Stimulated activated CD8-positive, alpha-beta memory T cell treated with anti-CD3 and anti-CD28 coated beads, Interleukin-2, amount 100 ng/mL, for 48 hours (primary cell): ENCODE measurements at places on chromosomes 4 and X.
A peak's percentile ranks its signal among the peaks of the same experiment; 100 is the strongest.

DNA sequence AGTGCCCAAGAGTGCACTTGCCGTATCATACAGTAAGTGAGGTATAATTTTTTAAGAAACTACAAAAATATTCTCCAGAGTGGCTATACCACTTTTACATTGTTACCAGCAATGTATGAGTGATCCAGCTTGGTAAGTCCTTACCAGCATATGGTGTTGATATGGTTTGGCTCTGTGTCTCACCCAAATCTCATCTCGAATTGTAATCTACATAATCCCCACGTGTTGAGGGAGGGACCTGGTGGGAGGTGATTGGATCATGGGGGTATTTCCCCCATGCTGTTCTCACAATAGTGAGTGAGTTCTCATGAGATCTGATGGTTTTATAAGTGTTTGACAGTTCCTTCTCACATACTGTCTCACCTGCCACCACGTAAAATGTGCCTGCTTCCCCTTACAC lies 44.8 kb downstream of the RBMX start:
- no peak for DNase-seq

GRCh38 chr4:189129044-189129694 lies 811.5 kb upstream of the FRG1 start:
- DNase-seq = no peak

DNA sequence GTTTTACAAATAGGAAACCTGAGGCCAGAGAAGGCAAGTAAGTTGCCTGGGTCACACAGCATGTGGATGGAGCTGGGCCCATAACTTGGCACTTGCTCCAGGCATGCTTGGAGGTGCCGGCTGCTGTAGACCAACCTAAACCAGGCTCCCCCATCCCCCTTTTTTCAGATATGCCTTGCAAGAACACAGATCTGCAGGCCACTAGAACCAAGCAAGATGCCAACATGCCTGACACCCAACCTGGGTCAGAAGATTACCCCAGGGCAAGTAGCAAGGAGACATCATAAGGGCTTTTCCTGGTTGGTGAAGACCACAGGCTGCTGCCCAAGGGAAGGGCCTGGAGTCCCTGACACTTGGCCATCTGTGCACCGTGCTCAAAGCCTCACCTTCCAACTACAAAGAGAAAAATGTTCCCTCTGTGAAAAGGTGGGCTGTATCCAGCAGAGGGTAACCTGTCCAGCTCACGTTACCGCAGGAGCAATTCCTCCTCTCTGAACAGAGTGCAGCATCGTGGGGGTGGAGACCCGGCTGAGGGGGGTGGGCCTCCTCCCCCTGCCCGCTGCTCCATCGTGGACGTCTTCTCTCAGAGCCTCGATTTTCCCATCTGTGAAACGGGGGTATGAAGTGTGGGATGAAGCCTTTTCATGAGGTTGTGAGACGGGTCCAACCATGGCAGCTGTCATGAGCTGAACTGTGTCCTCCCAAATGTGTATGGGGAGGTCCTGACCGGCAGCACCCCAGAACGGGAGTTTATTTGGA lies 23.0 kb downstream of the HMX1 start:
- no peak for DNase-seq

GRCh38 chr4:173490256-173490655 lies 39.8 kb downstream of the HAND2 start:
- DNase-seq = no peak

GRCh38 chrX:154125391-154126040 lies 18.5 kb upstream of the OPN1LW start:
- no peak for DNase-seq

DNA sequence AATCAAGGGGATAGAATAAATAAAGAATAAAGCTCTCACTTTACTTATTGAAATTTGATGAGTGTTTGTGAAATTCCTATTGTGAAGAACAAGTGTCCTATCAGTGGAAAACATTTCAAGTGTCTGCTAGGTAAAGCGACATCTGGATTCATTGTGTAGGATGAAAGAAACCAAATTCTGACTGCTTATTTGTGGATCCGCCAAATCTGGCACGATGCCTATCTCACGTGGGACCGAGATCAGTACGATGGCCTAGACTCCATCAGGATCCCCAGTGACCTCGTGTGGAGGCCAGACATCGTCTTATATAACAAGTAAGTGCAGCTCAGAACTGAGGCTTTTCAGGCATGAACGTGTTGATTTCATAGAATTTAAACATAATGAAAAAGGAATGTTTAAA lies 1.9 kb downstream of the CHRNA9 start:
- no peak for DNase-seq

GRCh38 chr4:180099957-180100356 lies 2143.2 kb upstream of the TENM3 start:
- DNase-seq = no peak

GRCh38 chr4:13938299-13938698 lies 310.8 kb upstream of the BOD1L1 start:
- DNase-seq = no peak

GRCh38 chr4:139858436-139859205 lies 193.0 kb downstream of the MGST2 start:
- no peak for DNase-seq

DNA sequence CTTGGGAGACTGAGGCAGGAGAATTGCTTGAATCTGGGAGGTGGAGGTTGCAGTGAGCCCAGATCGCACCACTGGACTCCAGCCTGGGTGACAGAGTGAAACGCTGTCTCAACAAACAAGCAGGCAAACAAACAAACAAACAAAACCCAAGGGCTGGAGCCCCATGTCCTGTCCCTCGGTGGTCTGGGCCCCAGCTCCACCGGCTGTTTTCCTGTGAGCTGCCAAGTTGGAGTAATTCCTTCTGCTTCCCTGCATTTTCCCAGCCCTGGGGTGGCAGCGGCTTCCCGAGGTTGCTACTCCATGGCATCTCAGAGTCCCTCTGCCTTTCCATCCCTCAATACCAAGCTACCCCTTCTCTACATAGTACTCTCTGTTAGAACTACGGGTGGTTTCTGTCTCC lies 43.2 kb downstream of the RGS12 start:
- no peak for DNase-seq

- DNase-seq = no peak
Observed at GRCh38 chrX:69150281-69150960, 14.8 kb downstream of the PJA1 start.

DNA sequence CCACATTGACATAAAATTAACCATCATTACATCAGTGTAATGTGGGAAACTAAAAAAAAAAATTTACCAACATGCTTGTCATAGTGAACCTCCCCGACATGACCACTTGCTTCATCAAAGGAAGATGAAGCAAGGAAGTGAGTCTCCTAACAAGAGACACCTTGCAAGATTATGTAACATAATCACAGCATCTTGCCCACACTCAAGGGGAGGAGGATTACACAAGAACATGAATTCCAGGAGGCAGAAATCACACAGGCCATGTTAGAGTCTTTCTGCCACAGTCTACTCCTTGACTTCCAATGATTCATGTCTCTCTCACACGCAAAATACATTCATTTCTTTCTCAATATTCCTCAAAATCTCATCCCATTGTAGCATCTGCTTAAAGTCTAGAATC lies 93.3 kb downstream of the AKAP4 start:
- DNase-seq = no peak

DNA sequence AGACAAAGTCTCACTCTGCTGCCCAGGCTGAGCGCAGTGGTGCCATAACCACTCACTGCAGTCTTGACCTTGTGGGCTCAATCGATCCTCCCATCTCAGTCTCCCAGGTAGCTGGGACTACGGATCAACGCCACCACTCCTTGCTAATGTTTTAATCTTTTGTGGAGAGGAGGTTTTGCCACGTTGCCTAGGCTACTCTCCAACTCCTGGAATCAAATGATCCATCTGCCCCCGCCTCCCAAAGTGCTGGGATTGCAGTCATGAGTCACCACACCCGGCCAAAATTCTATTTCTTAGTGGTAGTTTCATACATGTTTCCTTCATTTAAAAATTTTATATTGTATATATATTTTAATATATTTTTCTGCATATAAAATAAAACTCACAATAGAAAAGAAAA lies 125.8 kb upstream of the CLNK start:
- DNase-seq = no peak

- DNase-seq = no peak
Observed at GRCh38 chr4:143085224-143085623, 99.5 kb upstream of the USP38 start.

DNA sequence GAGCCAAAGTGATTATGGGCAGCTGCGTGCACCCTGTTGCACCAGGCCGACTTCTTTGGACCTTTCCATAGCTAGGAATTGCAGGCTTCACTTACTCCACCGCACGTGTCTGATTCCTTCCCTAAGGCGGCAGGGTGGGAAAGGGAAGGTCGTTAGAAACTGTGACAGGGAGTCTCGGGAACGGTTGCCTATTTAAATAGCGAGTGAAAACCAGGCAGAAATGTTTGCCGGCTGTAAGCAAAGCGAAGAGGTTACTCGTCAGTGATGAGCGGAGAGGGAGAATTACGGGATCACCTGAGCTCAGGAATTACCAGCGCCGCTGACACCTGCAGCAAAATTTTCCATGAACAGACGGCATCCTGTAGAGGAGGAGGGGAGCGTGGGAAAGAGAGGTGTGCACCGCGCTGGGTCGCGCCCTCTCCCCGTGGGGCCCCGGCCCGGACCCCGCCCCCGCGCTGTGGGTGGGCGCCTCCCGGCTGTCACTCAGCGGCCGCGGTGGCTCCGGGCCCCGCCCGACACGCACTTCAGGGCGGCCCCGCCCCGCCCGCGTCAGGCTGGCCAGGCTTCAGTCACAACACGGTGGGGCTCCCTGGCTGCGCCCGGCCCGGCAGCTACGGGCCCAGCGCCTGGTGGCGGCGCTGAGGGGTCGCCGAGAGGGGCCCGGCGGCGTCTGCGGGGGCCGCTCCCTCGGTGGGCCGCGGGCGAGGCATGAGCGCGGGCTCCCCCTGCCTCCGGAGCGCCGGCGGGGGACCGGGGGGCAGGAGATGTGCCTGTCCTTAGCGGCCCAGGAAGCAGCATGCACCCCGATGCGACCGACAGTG lies at the start of gene SNX25:
SNX25 (plus strand) TSS at position 568 of the 821 bp plus-strand sequence; CDS start at position 797, 229 bp downstream.
- DNase-seq = peak; percentile 83

DNA sequence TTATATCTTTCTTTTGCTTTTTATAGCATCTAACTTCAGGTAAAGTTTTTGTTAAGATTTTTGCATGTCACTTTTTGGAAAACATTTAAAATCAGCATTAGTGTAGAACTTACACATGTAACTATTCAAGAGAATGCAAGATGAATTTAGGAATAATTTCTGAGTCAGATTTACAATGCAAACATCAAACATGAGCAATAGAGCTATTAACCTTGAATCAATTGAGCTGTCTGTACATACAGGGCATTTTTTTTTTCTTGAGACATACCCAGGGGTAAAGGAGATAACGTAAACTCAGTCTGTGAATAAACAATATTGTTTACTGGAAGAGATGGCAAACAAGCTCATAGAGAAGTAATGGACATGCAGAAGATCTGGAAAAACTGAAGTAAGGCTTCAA lies 311.5 kb downstream of the IL1RAPL2 start:
- no peak for DNase-seq

- DNase-seq = no peak
Observed at GRCh38 chrX:23511793-23512192, 155.5 kb upstream of the PRDX4 start.

GRCh38 chr4:78372355-78372988 lies 179.1 kb upstream of the ANXA3 start:
- no peak for DNase-seq

GRCh38 chrX:70279081-70279480 lies 2.9 kb upstream of the RAB41 start:
- DNase-seq = no peak

- no peak for DNase-seq
Observed at GRCh38 chr4:108417923-108418322, 202.5 kb upstream of the RPL34 start.

DNA sequence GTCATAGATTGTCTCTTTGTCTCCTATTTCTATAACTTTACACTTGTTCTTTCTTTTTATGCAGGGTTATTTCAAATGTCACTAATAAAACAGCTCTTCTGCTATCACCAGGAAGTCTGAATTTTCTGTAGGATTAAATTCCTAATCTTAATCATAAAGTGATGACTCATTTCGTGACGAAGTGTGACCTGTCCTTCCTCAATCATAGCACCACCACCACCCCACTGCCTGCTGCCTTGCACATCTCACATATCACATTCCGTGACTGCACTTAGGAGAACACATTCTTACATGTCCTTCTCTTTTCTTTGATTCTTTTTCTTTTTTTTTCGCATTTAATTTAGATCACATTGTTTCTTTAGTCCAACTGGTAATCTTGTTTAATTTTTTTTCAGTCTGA lies 57.7 kb upstream of the UGT2B7 start:
- DNase-seq = no peak

DNA sequence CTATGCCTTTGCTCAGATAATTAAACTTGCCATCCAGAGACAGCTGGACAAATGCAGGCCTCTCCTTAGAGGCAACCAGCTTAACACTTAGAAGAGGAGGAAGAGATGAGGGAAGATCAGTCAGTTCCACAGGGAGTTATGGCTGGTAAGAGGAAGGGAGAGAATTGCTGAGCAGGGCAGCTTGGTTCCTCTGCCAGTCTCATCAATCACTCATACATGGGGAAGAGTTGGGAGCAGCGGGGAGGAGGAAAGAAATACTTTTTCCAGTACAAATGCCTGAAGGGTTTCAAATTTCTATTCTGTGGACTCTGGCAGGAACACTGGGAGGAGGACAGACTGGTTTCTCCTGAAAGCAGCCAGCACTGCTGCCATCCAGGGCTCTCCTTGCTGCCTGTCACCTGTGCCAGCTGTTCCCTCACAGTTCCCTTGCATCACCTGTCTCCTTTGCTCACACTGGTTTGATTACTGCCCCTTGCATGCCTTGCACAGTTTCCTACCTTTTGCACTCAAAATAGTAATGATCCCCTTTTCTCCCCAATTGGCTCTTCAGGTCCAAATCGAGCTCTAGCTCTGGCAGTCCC lies 59.5 kb downstream of the PGRMC2 start:
- DNase-seq = no peak

DNA sequence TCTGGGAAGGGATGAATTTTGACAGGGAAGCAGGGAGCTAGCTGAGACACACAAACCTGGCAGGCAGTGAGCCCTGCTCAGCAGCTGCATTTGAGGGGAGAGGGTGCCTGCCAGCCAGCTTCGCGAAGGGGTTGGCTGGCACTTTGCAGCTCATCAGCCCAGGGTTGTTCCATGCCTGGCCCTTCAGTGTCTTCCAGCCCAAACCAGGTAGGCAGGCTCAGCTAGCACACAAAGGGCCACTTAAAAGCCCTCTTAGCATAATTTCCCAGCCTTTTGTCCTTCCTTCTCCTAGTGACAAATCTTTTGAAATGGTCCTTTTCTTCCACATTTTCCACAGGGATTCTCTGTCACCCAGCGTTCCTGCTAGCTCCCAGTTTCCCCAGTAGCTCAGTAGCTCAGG lies 4.3 kb upstream of the FRMPD3 start:
- DNase-seq = no peak

DNA sequence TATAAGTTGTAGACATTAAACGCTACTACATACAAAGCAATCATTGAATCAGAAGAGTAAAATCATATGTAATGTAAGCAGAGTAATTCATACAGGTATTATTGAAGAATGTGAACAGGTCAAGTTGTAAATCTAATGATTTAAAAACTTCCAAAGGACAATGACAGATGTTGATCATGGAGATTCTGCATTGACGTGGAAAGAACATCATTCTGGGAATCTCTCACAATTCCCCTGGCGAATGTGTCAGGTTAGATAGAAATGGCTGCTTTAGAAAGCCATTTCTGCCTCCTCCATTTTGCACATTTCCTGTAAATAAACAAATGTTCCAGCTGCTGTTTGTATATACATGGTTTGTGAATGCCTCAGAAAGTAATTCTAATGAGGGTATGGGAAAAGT lies 719.4 kb downstream of the ADGRL3 start:
- DNase-seq = no peak
